A549 treated with dexamethasone at 1 μM for 4 hours (cell line): ENCODE measurements at places on chromosomes 11 and 22. TPM values are rescaled to one million over a fixed set of nuclear protein-coding genes. Genes with fewer than 3 reads are reported as not detected.

Gene PRDM10
- 1.0 to 2.0 TPM (median 1.8 TPM) in 5 replicates for total RNA-seq

Gene CRYBB2
- total RNA-seq: 0.13 TPM in 1 of 5 replicates, not detected in the others

Gene ADAMTS15
- total RNA-seq: 4.7 to 8.3 TPM (median 6.8 TPM) in 5 replicates

Gene C1QTNF5
- total RNA-seq: 0.08 TPM in 1 of 5 replicates, not detected in the others

Gene LDHAL6A
- not detected in 5 replicates for total RNA-seq

Gene STX5
- total RNA-seq: 17.7 to 24.7 TPM (median 22.9 TPM) in 5 replicates

Gene H19
- 10.4 to 29.9 TPM (median 23.5 TPM) in 5 replicates for total RNA-seq

Gene GLB1L3
- total RNA-seq: 0.02 to 0.04 TPM in 2 of 5 replicates, not detected in the others

Gene NCAPH2
- total RNA-seq: 32.2 to 35.3 TPM (median 32.7 TPM) in 5 replicates

Gene OR51B4
- not detected in 5 replicates for total RNA-seq

Gene LINC01488
- 0.04 to 0.11 TPM in 2 of 5 replicates, not detected in the others for total RNA-seq

Gene HTR3B
- not detected in 5 replicates for total RNA-seq

Gene KCNQ1
- total RNA-seq: 0.52 to 0.75 TPM (median 0.60 TPM) in 5 replicates

Gene SMTN
- 17.2 to 31.8 TPM (median 29.7 TPM) in 5 replicates for total RNA-seq

Gene OR8D4
- not detected in 5 replicates for total RNA-seq

Gene GLYAT
- total RNA-seq: not detected in 5 replicates

Gene MS4A6E
- total RNA-seq: not detected in 5 replicates

Gene JAML
- not detected in 5 replicates for total RNA-seq

Gene ANO1
- 2.6 to 4.4 TPM (median 3.9 TPM) in 5 replicates for total RNA-seq

Gene TAGLN
- total RNA-seq: 59.5 to 155 TPM (median 104 TPM) in 5 replicates

Gene PKP3
- 26.9 to 37.1 TPM (median 35.4 TPM) in 5 replicates for total RNA-seq

Gene ADSL
- 87.4 to 96.0 TPM (median 93.8 TPM) in 5 replicates for total RNA-seq

Gene RNF121
- 40.8 to 44.4 TPM (median 43.2 TPM) in 5 replicates for total RNA-seq

Gene GRM5
- total RNA-seq: not detected in 5 replicates

Gene OR10D3
- total RNA-seq: not detected in 5 replicates

Gene OR6A2
- not detected in 5 replicates for total RNA-seq

Gene ZNF280B
- 1.4 to 1.9 TPM (median 1.7 TPM) in 5 replicates for total RNA-seq

Gene ALDH3B1
- 107 to 145 TPM (median 128 TPM) in 5 replicates for total RNA-seq

Gene PYGM
- 0.17 to 0.69 TPM (median 0.39 TPM) in 5 replicates for total RNA-seq

Gene TMEM135
- 8.4 to 18.5 TPM (median 14.7 TPM) in 5 replicates for total RNA-seq

Gene ADAMTS8
- total RNA-seq: 1.1 to 2.3 TPM (median 1.9 TPM) in 5 replicates

Gene RAB39A
- total RNA-seq: 0.21 to 0.69 TPM (median 0.52 TPM) in 5 replicates

Gene PHOX2A
- total RNA-seq: not detected in 5 replicates

Gene TMEM191B
- total RNA-seq: 0.81 to 1.3 TPM (median 0.97 TPM) in 5 replicates

Gene YDJC
- 33.5 to 47.4 TPM (median 46.0 TPM) in 5 replicates for total RNA-seq

Gene ASRGL1
- total RNA-seq: 9.9 to 14.3 TPM (median 14.1 TPM) in 5 replicates

Gene DRICH1
- 0.11 to 0.41 TPM (median 0.12 TPM) in 4 of 5 replicates, not detected in the other for total RNA-seq

Gene MMP12
- 0.04 to 0.12 TPM (median 0.08 TPM) in 4 of 5 replicates, not detected in the other for total RNA-seq

Gene RAB38
- total RNA-seq: 0.79 to 1.1 TPM (median 0.96 TPM) in 5 replicates

Gene OTOG
- not detected in 5 replicates for total RNA-seq

Gene APOL5
- not detected in 5 replicates for total RNA-seq

Gene GRK3
- 3.5 to 4.4 TPM (median 3.9 TPM) in 5 replicates for total RNA-seq

Gene SAMM50
- 43.0 to 48.9 TPM (median 46.6 TPM) in 5 replicates for total RNA-seq
